ENCODE measurements at places on chromosomes 7 and 10.
A peak's percentile ranks its signal among the peaks of the same experiment; 100 is the strongest.

GRCh38 chr7:83452256-83452655 lies 196.7 kb downstream of the SEMA3E start:
- DNase-seq: no peak

DNA sequence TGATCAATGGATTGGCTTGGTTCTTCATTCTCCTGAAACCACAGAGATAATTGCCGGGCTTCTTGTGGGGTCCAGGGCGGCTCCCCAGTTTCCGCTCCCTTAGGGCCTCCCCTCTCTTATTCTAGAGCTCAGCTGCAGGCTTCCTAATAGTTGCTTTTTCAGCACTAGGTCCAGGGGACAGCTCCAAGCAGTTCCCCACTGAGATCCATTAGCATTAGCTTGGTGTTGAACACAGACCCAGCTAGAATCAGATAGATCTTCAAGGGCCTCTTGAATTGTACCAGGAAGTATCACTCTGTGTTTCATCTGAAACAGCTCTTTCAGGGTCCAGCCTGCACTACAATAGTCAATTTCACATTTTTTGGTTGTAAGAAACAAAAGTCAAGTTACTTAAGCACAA lies 238.7 kb downstream of the SEC23IP start:
- no peak for DNase-seq

GRCh38 chr7:50612704-50613103 lies 47.5 kb upstream of the DDC start:
- DNase-seq: no peak

- DNase-seq: peak; percentile 38
These were observed 61.2 kb downstream of the NEURL1 start for GRCh38 chr10:103554488-103555324.

- no peak for DNase-seq
These were observed 295.5 kb downstream of the MDFIC start for GRCh38 chr7:115217373-115217772.

- peak; percentile 77 for DNase-seq
These were observed 59.5 kb downstream of the AGK start for GRCh38 chr7:141610671-141611070.

DNA sequence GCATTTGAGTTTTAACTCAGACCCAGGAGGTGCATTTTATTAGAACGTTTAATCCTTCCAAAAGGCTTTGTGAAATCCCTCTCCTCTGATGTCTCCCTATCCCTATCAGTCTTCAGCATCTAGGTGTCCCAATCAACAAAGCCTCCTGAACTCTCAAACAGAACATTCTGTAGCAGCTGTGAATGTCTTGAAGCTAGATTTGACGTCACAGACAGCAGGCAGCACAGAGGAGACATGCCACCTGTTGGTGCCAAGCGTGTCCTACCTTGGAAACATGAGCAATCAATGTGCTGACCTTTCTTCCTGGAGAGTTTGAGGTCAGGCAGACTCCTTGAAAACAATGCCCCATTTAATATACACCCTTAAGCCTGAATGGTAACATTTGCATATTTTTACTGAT lies 125.5 kb downstream of the RNLS start:
- DNase-seq: no peak

DNA sequence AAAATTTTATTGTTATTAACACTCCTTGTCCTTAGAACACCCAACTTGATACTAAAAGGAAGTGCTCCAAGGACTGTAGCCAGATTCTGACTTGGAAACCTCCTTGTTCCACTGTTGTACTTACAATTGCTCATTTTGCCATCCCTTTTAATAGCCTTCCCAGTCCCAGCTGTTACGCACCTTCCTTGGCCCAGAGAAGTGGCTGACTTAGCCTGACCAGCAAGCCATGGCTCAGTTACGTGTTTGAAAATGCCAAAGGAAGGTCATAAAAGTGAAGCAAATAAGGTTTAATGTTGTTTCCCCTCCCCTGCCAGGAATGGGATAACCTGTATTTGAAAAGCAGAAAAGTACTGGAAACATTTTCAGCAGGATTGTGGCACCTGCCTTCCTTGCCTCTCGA lies 3.7 kb upstream of the ANKRD1 start:
- DNase-seq: no peak

- DNase-seq: no peak
These were observed 134.8 kb upstream of the KIF5B start for GRCh38 chr10:32190890-32191491.

DNA sequence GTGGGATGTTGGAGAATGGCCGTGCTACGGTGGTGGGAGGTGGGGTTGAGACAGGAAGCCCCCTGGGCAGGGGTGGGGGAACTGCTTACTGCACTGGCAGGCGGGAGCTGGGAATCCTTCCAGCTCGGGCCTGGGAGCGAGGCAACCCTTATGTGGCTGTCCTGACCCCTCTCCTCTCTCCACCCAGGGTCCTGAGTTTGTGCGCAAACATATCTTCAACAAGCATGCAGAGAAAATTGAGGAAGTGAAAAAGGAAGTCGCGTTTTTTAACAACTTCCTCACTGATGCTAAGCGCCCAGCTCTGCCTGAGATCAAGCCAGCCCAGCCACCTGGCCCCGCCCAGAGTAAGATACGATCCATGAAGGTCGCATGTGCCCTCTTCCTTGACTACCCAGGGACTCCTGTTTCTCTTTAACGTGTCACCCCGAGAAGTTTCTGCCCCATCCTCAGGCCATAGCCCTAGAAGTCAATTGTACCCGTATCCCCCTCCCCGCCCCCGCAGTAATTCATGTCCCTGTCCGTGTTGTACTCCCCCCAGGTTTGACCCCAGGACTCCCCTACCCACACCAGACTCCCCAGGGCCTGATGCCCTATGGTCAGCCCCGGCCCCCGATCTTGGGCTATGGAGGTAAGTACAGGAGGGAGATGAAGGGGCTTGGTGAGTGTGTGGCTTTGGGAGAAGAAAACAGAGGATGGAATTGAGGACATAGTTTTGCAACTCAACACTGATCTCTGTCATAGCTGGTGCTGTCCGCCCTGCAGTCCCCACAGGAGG lies 1.8 kb downstream of the UFSP1 start:
- no peak for DNase-seq

GRCh38 chr7:16369855-16370254 lies 51.5 kb downstream of the CRPPA start:
- DNase-seq: no peak

DNA sequence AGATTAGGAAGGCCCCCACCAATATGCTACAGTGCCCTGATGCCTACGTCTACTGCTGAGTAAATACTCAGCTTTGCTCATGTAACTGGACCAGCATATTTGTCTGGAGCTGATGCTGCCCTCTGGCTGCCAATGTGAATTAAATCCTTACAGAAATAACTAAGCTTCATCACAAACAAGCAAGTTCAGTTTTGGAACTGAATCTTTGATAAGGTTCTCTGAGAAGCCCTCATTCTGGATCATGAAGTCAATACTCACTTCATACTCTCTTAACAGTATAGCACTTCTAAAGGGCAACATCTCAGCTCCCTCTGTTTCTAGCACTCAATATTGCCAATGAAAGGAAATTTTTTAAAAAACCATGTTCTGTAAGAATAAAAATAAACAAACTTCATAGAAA lies 246.7 kb downstream of the ETV1 start:
- DNase-seq: no peak

DNA sequence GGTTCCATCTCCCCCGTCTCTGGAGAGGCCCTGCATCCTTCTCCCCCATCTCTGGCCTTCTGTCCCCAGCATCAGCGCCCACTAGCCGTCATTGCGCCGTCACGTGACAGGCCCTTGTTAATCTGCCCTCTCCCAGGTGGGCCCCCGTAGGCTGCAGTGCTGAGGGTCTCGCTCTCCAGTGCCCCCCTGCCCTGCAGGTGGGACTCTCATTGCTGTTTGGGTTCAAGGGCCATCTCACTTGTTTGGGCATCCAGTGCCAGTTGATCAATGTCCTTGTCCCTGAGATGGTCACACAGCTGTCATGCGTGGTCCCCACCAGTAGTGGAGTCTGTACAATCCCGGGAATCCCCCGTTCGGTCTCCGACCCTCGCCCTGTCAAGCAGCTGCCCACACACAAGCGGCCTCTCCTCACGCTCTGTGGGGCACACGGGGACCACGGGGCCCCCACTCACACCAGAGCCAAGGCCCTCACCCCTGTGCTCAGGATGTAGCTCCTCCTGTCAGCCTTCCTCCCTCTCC lies 114.0 kb downstream of the INPP5A start:
- no peak for DNase-seq

DNA sequence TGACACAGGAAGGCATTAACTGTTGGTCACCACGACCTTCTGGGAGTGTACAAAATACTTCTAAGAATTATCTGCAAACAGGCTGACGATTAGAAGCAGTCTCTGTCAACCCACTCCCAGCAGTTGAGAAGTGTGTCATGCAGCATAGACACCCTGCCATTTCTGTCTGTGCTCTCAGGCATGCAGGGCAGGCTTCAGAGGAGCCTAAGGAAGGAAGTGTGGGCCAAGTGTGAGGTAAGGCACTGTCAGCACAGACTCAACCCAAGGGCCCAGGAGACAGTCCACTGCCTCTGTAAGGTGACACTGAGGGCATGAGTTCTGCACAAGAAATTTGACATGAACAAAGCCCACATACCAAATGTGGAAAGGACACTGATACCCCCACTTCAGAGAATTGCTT lies 109.0 kb upstream of the VIPR2 start:
- DNase-seq: no peak

DNA sequence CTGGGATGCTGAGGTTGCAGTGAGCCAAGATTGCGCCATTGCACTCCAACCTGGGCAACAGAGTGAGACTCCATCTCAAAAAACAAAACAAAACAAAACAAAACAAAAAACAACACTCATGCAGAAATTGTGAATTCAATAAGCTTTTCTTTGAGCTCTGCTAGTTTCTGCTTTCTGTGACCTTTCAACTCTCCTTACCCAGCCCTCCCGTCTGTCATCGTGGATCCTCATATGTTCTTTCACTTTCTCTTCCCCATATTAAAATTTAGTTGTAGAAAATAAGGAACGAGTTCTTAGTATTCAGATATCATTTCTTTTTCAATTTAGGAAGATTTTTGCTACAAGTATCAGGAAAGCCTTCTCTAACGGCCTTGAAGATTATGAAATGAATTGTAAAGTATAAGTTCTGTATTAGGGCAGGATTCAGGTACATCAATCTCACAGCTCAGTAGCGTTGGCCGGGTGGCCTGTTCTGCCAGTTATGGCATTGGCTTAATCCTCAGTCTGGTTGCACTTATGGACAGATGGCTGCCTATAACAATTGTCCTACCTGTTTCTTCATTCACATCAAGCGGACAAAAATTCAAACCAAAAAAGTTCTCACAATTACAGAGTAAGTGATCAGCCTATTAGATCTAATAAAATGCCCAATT lies 1167.0 kb downstream of the SORCS3 start:
- no peak for DNase-seq

DNA sequence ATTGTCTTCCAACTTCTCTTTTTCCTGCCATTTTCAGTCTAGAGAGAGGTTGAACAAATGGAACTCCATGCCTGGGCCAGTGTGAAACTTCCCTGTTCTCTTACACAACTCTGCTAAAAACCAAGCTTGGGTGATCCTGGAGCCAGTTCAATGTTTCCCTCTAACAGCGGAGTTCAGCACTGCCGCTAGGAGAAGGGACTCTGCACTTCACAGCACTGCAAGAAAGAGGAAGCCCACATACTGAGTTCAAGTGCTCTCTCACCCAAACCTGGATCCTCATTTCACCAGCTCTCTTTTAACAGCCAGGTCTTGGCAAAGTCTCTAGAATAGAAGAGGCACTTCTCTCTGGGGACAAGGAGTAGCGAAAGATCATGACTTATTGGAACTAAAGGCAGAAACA lies 18.8 kb downstream of the FOXI2 start:
- no peak for DNase-seq

- DNase-seq: no peak
These were observed 197.5 kb upstream of the CSTF2T start for GRCh38 chr10:51896849-51897248.

GRCh38 chr10:93806903-93807302 lies 49.2 kb downstream of the LGI1 start:
- DNase-seq: no peak

DNA sequence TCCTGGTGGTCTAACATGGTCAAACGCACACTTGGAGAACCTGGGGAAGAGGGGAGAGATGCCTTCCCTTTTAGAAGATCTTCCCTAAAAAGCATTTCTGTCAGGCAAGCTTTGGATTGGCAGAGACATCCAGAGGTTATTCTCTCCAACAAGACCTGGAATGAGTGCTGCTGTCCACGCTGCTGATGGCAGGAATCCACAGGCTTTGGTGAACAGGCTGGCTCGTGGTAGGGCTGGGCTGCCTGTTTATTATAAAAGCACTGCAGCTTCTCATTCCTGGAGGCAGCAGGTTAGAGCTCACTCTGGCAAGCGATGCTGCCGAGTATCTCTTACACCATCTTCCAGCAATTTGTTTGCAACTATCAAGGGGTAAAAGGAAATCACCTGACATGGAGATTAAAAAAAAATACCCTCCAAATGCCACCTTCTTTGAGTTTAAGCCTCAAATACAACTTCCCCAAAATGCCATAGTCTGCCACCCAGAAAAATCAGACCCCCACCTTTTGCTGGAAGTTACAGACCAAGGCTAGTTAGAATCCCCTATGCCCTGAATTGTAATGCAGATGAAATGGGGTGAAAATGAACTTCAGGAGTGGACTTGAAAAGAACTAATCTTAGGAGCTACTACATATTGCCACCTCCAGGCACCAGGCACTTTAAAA lies 152.1 kb upstream of the KMT2E start:
- no peak for DNase-seq

DNA sequence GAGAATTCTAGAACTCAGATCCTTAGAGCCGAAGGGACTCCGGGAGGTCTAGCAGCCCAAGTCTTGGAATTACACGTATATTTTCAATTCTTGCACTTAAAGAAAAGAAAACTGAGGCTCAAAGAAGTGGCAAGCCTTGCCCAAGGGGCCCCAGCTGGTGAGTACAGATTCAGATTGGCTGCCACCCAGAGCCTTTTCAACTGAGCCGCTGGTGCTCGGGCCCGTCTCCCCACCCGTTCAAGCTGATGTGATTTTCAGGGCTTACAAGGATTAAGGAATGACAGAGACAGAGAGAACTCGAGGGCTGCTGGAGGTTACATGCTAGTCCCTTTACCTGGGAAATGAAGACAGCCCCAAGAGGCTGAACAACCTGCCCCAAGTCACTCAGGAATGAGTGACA lies 117.8 kb downstream of the ABLIM1 start:
- no peak for DNase-seq

- DNase-seq: no peak
These were observed 491.0 kb downstream of the XPNPEP1 start for GRCh38 chr10:109432281-109432680.

- no peak for DNase-seq
These were observed 630.6 kb downstream of the KCNMA1 start for GRCh38 chr10:77006836-77007511.

DNA sequence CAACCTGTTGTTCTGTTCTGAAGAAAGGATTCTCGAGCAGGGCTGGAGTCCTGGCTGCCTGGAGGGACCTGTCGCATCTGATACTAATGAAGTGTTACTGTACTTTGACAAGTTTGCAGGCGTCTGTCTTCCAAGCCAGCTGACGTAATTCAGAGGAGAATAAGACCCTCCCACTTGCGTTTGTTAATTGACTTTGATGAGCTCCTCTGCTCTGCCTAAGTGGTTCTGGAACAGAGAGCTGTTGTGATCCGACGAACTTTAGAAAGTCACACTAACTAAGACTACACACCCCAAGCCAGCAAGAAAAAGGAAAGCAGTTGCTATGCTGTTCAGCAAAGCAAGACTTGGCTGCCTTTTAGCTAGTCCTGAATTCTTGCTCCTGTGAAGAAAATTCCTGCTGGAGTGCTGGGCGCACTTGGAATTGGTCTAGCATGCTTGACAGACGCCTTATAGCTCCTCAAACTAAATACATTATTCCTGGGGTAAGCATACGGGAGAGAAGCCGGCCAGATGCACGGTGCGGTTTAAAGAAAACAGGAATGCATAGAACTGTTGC lies 200.3 kb downstream of the CACNB2 start:
- DNase-seq: no peak
